ENCODE measurements at places on chromosomes 13 and 19.

DNA sequence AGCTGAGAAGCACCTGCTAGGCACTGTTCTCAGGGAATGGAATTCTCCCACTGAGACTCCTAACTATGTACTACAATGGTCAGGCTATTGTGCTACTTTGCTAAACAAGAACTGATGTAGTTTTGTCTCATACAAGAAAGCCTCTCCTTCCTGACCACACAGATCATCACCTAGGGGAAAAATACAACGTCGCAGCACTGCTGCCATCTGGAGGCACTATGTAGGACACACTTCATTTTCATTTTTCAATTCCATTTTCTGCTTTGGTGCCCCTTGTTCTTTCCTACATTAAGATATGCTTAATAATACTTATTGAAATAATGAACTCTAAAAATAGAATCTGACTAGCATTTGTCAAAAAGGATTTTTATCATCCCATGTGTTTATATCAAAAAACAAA lies 21.1 kb downstream of the PROSER1 start:
- peak; percentile 61 for DNase-seq

DNA sequence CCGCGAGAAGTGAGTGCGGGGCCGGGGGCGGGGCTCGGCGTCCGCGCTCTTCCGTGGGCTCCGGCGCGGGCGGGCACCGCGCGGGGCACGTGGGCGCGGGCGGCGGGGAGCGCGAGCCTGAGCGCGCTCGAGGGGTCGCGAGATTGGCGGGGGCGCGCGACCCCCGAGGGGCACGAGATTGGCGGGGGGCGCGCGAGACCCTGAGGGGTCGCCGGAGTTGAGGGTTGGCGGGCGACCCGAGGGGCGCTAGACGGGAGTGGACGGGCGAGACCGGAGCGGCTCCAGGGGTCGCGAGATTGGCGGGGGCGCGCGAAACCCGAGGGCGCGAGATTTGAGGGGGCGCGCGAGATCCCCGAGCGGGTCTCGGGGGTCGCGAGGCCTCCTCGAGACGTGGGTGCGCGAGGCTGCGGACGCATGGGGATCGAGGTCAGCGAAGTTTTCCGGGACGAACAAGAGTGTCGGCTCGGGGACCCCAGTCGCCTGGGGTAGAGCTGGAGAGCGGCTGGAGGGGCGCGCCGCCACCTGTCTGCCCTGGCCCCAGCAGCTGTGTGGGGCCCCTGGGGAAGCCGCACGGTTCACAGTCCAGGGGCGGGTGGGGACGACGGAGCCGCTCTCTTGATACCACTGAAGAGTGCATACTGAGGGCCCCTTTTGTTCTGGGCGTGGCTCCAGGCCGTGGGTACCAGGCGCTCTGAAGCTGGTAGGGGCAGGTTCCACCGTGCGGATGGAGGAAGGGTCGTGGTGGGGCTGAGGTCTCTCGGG lies 682 bp downstream of the SSBP4 start:
- DNase-seq: peak; percentile 71

DNA sequence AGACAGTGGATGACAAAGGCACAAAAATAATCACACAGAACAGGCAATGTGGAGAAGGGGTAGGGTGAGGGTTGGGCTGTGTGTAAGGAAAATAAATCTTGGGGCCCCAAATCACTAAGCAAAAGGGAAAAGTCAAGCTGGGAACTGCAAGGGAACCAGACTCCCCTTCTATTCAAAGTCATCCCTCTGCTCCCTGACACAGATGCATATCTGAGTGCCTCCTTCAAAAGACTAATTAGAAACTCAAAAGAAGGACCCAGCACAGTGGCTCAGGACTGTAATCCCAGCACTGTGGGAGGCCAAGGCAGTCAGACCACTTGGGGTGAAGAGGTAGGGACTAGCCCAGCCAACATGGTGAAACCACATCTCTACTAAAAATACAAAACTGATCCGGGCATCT lies 18.3 kb downstream of the ZNF611 start:
- DNase-seq: no peak

- no peak for DNase-seq
Measured at GRCh38 chr19:2306971-2307370, 983 bp downstream of the LINGO3 start.

DNA sequence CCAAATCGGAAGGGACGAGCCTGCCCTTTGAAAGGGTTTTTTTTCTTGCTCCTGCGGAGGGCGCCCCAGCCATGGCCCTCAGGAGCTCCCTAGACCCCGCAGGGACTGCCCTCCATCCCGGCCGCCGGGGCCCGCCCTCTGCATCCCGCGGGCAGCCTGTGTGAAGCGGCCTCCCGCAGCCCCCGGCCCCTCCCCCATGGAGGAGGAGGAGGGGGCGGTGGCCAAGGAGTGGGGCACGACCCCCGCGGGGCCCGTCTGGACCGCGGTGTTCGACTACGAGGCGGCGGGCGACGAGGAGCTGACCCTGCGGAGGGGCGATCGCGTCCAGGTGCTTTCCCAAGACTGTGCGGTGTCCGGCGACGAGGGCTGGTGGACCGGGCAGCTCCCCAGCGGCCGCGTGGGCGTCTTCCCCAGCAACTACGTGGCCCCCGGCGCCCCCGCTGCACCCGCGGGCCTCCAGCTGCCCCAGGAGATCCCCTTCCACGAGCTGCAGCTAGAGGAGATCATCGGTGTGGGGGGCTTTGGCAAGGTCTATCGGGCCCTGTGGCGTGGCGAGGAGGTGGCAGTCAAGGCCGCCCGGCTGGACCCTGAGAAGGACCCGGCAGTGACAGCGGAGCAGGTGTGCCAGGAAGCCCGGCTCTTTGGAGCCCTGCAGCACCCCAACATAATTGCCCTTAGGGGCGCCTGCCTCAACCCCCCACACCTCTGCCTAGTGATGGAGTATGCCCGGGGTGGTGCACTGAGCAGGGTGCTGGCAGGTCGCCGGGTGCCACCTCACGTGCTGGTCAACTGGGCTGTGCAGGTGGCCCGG lies 815 bp downstream of the MAP3K10 start:
- DNase-seq: peak; percentile 74

DNA sequence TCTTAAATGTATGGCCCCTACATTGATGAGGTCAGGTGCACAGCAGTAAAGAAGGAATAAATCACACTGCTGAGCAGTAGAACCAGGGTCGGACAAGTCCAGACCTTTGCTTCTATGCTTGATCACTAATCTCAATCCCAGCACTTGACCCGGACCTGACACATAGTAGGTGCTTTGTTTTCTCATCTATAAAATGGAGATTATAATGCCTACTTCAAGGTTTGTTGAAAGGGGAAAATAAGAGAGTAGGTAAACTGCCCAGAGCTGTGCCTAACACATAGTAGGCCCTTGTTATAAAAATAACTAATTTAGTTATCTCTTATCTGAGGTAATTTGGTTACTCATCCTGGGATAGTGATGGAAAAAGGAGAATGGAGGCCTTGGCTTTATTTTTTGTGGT lies 125.0 kb downstream of the RXFP2 start:
- DNase-seq: no peak

GRCh38 chr19:46283771-46284170 lies 13.1 kb upstream of the HIF3A start:
- no peak for DNase-seq

- DNase-seq: no peak
Measured at GRCh38 chr19:49387936-49388372, at the start of gene KASH5. Gene KASH5 (plus strand): TSS chr19:49388249. CDS start chr19:49390884, 2,635 bp downstream.

GRCh38 chr19:4482721-4483364 lies 10.7 kb downstream of the HDGFL2 start:
- no peak for DNase-seq

DNA sequence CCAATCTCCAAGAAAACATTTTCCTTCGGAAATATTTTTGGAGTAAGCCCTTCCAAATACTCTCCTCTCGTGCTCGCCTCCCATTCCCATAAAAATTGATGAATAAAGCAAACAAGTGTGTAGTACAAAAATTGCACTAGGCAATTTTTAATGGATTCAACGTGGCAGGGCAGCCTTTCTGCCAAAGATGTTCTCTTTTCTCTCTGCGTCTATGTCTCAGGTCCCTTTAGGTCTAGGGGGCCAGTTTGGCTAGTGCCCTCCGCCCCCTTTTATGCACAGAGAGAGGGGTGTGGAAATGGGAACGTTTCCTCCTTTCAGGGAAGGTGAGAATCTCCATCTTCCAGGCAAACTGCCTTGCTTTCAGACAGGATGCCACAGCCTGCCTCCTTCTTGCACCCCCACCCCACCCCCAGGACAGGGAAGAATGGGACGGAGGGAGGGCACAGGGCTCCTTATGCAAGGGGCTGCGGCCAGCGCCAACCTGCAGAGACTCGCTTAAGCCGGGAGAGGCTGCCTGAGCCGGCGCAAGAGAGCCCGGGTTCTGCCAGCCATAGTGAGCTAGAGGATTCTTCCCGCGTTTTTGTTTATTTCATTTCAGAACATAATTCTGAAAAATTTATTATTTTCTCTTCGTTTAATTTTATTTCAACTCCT lies 2.7 kb upstream of the ZIC2 start:
- no peak for DNase-seq

- no peak for DNase-seq
Measured at GRCh38 chr13:102700088-102701031, 5.5 kb upstream of the METTL21C start.

GRCh38 chr13:51420681-51421490 lies 31.9 kb downstream of the INTS6 start:
- DNase-seq: no peak

DNA sequence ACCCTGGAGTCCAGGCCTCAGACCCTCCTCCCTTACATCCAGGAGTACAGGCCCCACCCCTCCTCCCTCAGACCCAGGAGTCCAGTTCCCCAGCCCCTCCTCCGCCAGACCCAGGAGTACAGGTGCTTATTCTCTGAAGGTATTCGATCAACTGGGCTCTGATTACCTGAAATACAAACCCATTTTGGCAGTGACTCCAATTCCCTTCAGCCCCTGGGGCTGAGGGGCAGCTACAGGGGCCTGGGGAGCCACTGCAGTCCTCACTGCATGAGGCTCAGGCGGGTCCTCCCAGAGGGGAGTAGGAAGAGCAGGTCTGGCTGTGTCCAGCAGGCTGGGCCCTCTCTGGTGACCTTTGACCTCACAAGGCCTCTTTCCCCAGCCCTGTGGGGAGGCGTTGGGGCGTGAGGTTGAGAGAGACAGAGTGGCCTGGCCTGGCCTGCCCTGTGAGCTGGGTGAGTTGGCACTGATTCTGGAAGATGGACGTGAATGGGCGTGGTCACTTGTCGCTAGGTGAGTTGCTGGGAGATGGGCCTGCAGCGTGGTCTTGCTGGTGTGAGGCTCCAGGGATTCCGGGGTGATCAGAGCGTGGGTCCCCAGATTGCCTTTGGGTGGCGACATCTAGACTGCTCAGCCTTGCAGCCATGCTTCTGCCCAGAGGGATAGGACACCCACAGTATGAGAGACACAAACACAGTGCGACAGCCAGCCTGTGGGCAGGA lies 3.1 kb downstream of the BCAT2 start:
- DNase-seq: no peak

GRCh38 chr19:14300303-14300702 lies 80.9 kb upstream of the ADGRE5 start:
- DNase-seq: no peak

- DNase-seq: no peak
Measured at GRCh38 chr13:40494513-40494912, 171.9 kb downstream of the FOXO1 start.

GRCh38 chr13:90094357-90094756 lies 1253.1 kb upstream of the MIR17HG start:
- no peak for DNase-seq

GRCh38 chr19:37933937-37934358 lies 26.9 kb downstream of the SIPA1L3 start:
- no peak for DNase-seq

DNA sequence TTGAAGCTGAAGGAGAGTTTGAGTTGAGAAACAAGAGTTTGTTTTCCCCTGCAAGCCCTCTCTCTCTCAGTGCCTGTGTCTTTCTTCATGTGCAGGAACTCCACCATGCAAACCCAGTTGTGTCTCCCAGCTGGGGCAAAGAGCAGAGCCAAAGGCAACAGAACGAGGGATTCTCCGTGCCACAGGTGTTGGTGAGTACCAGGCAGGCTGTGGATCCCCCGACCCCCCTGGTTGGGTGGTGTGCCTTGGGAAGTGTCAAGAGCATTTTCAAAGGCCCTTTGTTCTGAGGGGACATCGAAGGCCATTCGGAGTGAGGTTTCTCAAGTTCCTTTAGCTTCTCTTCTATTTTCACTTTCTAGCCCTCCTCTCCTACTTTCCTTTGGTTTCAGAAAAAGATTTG lies 5.6 kb downstream of the ZNF333 start:
- DNase-seq: no peak

- DNase-seq: no peak
Measured at GRCh38 chr13:45368005-45368404, 27.0 kb upstream of the TPT1 start.

DNA sequence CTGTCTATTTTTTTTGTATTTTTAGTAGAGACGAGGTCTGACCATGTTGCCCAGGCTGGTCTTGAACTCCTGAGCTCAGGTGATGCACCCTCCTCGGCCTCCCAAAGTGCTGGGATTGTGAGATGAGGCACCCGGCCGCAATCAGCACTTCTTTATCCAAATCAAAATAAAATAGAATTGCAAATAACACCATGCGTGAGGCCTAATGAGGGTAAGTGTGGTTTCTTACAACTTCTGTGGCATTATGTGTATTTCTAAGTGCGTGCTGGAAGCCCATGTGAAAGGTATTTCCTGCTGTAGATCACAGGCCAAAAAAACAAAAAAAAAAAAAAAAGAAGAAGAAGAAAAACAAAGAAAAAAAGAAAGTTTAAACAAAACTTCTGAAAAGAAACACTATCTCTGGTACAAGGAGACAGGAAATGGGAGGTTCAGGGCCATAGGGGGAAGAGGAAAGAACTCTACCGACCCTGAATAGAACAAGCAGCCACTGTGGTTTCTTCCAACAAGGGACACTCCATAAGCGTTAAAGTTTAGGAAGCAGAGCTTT lies 3.0 kb upstream of the GRAMD1A start:
- no peak for DNase-seq

GRCh38 chr13:101452519-101453485 lies at the start of gene ITGBL1:
Gene ITGBL1 (plus strand): TSS chr13:101452675. CDS start chr13:101452834, 159 bp downstream.
- DNase-seq: peak; percentile 21
